AG08396 (cell line): ENCODE measurements at places on chromosomes 2 and 18.

DNA sequence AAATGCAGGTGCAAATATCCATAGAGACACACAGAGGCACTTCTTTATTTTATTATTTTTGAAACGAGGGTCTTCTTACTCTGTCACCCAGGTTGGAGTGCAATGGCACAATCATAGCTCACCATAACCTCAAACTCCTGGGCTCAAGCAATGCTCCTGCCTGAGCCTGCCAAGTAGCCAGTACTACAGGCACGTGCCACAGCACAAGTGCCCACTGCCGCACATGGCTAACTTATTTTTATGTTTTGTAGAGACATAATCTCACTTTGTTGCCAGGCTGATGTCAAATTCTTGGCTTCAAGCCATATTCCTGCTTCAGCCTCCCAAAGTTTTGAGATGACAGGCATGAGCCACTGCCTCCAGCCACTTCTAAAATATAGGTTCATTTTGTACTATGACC is 537.6 kb downstream of the THSD7B start:
- DNase-seq, result no peak

DNA sequence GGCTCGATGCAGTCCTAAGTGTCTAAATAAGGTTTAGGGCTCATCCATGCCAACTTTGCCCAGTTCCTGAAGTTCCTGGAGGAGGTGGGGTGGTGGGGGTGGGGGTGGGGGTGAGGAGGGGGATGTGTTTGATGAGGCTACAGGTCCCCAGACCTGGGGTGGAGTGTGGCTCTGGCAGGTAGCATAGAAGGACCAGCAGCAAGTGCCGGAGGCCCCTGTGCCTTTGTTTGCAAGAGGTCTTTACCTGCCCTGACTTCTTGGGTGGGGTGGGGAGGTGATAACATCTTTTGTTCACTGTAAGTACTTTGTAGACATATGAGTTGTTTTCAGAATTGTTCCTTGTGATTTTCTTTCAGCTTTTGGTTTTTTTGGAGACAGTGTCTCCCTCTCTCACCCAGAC is 10.0 kb downstream of the SH3BP4 start:
- no peak for DNase-seq

- peak; percentile 30 for DNase-seq
Observed at GRCh38 chr2:237074211-237074993, 11.3 kb upstream of the COPS8 start.

GRCh38 chr2:38032946-38033345 is 43.0 kb downstream of the CYP1B1 start:
- no peak for DNase-seq

- DNase-seq, result peak; percentile 44
Observed at GRCh38 chr2:197571627-197572271, 55.9 kb downstream of the MOB4 start.

DNA sequence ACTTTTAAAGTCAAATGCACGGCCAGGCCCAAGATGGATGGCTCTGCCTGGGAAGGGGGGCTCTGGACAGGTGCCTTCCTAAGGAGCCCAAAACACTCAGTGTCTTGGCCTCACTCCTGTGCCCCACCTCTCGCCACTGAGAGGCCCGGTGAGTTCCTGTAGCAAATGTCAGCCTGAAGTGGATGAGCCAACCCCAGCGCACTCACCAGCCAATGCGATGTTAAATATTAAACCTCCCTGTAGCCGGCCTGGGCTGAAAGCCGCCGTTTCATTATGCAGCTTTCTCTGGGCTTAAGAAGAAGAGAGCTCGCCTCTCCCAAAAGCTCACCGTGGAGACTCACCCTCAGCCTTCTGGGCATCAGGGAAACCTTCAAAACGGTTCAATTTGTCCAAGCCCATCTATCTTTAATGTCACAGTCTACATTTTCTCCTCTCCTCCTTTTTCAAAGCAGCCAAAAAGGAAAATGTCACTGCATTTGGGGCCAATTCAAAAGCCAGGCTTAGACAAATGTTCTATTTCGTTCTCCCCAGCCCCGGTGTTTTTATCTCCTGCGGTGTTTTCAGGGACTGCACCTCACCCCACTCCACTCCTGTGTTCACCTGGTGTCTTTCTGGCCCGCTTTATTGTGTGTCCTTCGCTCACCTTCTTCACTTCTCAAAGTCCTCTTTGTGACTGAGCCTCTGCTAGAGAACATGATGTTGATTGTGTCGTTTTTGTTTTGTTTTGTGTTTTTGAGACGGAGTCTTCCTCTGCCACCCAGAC is 124.0 kb downstream of the NRP2 start:
- no peak for DNase-seq

- DNase-seq, result no peak
Observed at GRCh38 chr18:24402209-24402785, 4.7 kb upstream of the OSBPL1A start.
